GM23338 (cell line): ENCODE measurements at places on chromosomes 6 and 20.

DNA sequence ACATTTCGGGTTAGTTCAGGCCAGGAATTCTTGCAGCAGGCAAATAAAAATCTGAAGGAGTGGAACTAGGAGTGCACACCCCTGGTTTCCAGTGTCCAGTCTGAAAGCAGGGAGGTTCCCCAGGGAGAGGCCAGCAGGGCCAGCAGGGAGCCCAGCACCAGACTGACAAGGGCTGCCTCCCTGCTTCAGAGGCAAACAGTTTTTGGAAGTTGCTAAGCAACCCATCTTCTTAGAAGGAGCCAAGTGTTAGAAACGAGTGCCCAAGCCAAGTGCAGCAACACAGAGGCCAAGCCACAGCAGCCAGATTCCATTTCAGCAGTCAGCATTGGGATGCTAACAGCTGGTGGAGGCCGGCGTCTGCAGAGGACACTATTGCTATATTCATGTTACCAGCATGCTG, 179.1 kb downstream of the SYNDIG1 start:
- DNase-seq, result no peak

- DNase-seq, result no peak
These were observed 170.0 kb downstream of the SOD2 start for GRCh38 chr6:159522877-159523547.

- DNase-seq, result no peak
These were observed 92.3 kb downstream of the ANKRD60 start for GRCh38 chr20:58136149-58136484.

DNA sequence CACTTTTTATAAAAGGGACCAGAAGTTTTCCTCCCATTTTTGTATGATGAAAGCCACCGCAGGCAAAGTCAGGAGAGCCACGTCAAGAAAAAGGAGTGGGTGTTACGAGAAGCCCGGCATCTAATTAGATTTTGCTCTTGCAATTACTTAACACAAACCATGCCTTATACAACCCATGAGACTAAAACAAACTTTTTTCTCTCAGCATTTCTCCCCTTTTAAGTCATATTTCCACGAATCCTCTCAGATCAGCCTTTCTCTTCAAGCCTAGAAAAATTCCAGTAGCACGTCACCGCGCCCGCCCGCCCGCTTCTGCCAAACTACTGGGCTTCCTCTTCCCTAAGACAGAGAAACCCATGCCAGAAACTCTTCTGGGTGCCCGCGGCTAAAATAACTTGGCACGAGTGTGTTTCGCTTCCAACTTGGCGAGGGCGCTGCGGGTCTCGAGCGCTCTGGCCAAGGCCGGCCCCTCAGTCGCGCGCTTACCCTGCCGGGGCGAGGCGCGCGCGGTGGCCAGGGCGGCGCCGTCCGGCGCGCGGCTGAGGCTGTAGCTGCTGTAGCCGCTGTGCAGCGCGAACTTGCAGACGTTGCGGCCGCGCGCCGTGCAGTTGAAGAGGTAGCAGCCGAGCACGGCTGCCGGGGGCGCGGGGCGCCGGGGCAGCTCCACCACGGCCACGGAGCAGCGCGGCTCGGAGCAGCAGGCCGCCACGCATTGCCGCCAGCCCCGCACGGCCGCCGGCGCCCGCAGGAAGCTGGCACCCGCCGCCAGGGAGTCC, 1.0 kb downstream of the LRP11 start:
- peak; percentile 71 for DNase-seq

DNA sequence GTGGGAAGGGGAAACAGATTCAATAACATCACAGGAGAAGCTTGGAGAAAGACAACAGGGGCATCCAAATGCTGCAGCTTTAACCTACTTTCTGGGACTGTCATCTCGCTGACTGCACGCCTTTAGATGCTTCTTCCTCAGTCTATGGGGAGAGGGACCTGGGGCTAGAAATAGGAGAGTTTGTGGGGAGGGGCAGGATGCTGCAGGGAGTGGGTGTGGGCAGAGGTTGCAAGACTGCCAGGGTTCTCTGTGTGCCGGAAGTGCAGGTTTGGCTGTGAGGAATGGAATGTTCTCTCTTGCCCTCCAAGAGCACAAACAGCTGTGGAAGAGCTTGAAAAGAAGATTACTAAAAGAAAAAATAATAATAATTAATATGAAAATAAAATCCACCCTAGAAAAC, 93.2 kb downstream of the FOXO3 start:
- DNase-seq, result no peak

GRCh38 chr6:87705070-87705691, 3.1 kb upstream of the AKIRIN2 start:
- DNase-seq, result no peak

- no peak for DNase-seq
These were observed 440.1 kb downstream of the CBLN4 start for GRCh38 chr20:55565096-55565773.

GRCh38 chr6:65259059-65259458, 448.0 kb downstream of the EYS start:
- DNase-seq, result peak; percentile 45

GRCh38 chr6:70312165-70312745, 9.4 kb upstream of the COL9A1 start:
- DNase-seq, result peak; percentile 35

GRCh38 chr6:31568537-31568961, 3.5 kb upstream of the LTA start:
- DNase-seq, result no peak

DNA sequence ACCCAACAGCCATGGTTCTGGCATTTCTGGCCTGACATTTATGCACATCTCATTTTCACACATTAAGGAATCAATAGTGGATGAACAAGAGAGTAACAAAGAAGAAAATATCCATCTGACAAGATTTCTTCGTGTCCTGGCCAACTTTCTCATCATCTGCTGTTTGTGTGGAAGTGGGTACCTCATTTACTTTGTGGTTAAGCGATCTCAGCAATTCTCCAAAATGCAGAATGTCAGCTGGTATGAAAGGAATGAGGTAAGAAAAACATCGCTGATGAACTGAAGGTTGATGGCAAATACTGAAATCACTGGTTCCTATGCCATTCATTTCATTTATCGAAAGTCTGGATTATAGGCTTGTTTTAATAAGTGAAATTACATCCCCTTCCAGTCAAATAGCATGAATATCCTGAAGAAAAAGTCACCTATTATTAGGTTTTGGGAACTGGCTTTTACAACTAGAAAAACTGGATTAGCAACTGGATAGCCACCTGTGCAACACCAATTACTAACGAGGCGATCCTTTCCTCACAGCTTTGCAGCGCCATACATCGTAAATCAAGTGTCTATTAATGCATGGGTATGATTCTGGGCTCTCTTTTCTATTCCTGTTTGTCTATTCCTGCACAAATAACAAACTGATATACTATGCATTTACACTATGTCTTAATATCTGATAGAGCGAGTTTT, 50.2 kb upstream of the NOP56 start:
- no peak for DNase-seq

DNA sequence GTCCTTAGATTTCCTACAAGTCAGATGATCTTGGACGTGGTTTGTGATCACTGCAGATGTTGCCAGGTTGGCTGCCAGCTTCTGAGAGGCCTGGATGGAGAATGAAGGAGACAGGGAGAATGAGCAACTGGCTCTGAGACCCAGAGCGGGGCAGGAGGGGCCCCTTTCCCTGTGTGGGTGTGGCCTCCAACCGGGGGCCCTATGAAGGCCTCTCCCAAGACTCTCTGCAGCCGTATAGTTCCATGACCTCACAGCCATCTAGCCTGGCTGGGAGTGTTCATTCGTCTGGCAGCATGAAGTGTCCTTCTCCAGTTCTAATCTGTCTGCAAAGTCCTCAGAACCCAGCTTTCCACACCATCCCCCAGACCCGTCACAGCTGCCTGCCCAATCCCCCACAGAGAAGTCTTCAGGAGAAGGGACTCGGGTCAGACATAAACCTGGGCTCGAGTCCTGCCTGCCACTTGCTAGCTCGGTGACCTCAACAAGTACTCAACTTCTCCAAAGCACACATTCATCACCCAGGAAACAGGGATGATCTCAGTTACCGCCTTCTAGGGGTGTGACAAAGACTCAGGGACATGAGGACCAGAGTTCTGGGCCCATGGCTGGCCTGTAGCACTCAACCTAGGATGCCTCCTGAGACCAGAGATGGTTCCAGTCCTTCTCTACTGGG, 122.6 kb downstream of the EDN3 start:
- no peak for DNase-seq

DNA sequence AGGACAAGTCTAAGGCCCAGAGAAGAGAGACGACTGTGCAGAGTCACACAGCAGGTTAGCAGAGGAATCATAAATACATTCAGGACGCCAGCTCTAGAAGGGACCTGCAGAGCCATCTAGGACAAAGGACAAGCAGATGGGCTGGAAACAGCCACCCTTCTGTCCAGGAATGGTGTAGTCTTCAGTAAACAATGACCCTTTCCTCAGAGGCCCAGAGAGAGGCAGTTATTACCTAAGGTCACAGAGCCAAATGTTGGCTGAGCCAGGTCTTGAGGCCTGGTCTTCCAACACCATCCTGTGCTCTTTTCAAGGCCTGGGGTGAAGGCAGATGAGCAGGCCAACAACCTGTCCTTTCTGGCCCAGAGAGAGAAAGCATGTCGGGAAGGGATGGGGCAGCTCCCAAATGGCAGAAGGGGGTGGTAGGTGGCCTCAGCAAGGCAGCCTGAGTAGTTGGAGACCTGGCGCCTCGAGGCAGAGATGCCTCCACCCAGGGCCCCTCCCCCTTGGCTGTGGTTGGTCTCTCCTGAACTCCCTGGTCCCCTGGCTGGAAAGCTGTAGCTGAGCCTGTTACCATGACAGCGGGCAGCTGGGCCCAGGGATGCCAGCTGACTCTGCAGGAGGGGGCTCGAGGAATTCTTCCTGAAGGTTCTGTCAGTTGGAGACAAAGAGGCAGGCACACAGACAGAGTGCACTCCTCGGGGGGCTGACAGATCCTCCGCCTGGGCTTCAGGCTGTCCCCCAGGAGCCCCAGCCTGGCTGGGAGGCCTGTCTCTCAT, 24.8 kb downstream of the EPB41L1 start:
- DNase-seq, result peak; percentile 54

GRCh38 chr20:35018590-35019371, 63.1 kb downstream of the MYH7B start:
- no peak for DNase-seq

DNA sequence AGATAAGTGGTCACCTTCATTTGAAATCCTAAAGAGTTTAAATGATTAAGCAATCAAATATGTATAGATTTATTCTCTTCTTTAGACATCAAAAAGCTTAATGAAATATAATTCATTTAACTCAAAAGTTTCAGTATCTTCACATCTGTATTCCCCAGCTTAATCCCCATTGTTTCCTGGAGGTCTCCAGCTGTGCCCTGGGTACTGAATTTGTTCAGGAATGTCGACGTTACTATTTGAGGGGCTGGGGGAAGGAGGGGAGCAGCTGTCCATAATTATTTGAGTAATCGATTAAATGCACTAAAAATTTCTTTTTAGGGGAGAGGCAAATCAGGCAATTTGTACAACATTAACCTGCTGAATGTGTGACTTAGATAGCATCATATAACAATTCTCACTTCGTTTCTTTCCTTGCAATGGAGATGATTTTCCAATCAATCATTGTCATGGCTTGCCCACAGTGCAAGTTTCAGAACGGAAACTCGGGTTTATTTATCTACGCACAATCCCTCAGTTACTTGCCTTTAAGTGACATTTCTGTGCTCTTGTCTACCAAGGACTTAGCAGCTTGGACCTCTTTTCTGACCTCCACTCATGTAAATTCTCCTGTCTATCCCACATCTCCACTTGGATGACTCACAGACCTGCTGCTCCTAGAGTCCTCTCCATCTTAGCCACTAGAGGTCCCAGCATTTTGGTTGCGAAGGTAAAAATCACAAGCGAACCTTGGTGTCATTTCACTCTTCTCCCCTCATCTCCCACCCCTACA, 3.9 kb downstream of the DOK5 start:
- peak; percentile 64 for DNase-seq

- DNase-seq, result no peak
These were observed 33.5 kb downstream of the WRNIP1 start for GRCh38 chr6:2798586-2799134.

DNA sequence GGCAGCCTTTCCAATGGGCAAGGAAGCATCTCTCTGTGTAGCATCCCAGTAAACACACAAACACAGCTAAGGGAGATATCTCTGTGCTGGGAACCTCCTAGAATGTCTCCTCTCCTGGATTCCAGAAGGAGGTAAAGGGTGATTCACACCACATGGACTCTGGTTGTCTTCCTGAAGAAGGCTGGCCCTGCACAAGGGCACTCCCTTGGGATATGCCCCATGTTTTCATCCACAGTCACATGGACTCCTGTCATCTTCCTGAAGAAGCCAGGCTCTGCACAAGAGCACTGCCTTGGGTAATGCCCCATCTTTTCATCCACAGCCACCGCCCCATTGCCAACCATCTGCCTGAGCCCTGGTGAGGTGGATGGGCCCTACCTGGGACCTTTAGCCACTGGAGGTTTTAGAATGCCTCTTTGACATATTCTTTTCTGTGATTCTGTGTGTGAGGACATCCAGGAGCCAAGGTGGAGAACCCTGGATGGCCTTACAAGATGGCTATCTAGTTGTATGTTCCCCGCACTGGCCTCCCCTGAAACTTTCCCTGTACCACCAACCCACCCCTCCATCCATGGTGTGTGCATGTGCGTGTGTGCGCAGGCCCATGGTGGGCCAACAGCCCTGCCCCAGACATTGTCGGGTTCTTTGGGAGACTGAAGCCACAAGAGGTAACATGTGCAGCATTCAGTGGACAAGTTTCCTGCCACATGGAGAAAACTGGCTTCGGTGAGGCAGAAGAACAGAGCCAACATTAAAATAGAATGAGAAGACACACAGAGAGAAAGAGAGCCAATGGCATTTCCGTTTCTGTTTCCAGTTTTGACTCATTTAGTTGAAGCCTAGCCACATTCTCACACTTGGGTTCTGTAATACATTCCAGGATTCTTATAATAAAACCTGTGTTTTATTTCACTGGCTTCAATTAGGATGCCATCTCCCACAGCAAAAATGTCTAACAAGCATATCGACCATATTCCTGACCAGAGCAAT, 110.2 kb upstream of the CST7 start:
- DNase-seq, result no peak

- no peak for DNase-seq
These were observed 45.1 kb downstream of the FNDC1 start for GRCh38 chr6:159214281-159214680.

DNA sequence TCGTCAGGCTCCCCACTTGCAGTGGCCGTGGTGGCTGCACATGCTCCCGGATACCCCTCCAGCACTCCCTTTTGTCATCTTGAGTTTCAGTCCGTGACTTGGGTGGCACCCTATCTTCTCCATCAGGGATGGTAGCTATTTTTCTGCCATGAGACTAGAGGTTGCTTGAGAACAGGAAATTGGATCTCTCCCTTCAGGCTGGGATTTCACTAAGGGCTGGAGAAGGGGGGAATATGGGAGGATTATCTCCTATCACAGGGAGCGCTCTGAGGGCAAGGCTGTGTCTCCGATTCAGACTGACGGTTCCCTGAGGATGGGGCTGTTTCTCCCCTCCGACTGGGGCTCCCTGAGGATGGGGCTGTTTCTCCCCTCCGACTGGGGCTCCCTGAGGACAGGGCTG, 123.1 kb downstream of the MRPL14 start:
- DNase-seq, result no peak

- no peak for DNase-seq
These were observed 39.3 kb downstream of the GFOD1 start for GRCh38 chr6:13447949-13448724.

DNA sequence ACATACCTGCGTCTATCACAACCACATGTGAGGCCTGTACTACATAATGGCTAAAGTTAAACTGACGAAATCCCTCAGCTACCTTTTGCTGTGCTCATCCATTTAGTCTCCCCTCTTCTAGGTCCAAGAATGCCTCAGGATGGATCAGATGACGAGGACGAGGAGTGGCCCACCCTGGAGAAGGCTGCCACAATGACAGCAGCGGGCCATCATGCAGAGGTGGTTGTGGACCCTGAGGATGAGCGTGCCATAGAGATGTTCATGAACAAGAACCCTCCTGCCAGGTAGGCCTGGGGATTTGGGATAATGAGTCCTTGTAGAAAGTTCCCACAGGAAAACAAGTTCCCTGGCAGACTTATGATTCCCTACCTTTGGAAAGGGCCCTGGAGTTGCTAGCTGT, 6.0 kb downstream of the BYSL start:
- DNase-seq, result no peak
